B cell (primary cell): ENCODE measurements at places on chromosomes 12 and 14.

DNA sequence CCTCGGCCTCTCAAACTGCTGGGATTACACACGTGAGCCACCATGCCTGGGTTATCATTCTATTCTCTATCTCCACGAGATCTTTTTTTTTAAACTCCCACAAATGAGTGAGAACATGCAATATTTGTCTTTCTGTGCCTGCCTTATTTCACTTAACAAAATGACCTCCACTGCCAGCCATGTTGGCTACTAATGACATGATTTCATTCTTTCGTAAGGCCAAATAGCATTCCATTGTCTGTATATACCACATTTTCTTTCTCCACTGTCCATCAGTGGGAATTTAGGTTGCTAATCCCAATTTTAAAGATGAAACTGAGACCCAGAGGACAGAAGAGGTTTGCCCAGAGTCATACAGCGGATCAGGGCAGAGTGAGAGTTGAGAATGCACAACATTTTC lies 10.9 kb upstream of the TRPV4 start:
- no peak for DNase-seq

- DNase-seq: no peak
These were observed 17.6 kb downstream of the DUSP6 start for GRCh38 chr12:89334548-89335169.

DNA sequence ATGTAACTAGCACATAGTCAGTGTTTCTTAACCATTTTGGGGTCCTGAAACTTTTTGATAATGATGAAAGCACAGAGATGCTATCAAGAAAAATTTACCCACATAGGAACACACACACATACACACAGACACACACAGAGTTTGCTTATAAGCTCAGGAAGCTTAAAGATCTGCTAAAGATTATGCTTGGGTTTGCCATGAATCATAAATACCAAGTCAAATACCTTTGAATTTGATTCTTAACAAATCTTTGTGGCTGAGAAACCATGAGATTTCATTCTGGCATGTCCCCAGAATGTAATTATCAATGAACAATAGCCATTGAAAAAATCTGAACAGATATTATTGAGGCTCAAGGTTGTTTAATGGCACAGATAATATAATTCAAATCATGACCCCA lies 89.2 kb downstream of the NTS start:
- DNase-seq: no peak

- no peak for DNase-seq
These were observed 15.0 kb downstream of the TECPR2 start for GRCh38 chr14:102377696-102378095.

DNA sequence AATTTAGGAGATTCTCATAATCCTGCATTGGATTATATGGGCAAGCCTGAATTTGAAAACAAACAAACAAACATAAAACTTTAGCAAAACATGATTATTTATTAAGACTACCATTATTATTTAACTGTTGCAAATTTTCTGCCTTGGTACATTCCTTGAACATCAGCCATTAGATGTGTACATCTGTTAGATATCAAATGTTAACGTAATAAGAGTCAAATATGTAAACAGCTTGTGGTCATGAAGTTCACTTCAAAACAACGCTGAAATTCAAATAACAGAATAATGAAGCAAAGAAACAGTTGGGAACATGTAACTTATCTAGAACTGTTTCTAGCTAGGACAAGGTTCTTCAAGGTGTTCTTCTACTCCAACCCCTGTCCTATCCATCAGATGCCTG lies 14.3 kb upstream of the TMX1 start:
- no peak for DNase-seq

GRCh38 chr12:109679501-109680263 lies 33.9 kb upstream of the FAM222A start:
- DNase-seq: no peak

DNA sequence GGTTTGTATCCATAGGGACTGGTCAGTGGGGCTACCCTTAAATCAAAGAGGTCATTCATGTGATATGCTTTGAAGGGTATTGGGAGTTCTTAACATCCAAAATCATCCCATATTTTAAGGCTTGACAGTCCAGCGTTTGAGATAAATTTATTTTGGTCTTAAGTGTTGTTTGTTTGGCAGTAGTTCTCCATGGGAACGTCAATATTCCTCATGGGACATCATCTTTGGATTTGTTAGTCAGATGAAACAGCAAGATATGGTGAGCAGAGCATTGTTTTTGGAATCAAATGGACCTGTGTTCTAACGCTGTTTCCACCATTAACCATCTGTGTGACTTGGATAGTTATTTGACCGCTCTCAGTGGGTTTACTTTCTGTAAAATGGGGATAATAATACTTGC lies 45.9 kb upstream of the GSG1 start:
- DNase-seq: no peak

GRCh38 chr12:110229409-110229808 lies 51.6 kb upstream of the ATP2A2 start:
- no peak for DNase-seq

- DNase-seq: no peak
These were observed 36.0 kb upstream of the GNPNAT1 start for GRCh38 chr14:52827426-52827825.

DNA sequence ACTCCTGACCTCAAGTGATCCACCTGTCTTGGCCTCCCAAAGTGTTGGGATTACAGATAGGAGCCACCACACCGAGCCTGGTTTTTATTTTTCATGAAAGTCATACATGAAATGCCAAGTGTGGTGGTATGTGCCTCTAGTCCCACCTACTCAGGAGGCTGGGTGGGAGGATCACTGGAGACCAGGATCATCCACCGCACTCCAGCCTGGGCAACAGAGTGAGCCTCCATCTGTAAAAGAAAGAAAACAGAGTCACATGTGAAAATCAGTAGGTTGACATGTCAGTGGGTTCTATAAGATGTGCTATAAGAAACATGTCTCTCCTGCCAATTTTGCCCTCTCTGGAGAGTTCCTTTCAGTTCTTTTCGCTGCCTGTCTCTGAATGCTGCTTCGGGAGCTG lies 28.2 kb downstream of the ANKRD9 start:
- DNase-seq: no peak

DNA sequence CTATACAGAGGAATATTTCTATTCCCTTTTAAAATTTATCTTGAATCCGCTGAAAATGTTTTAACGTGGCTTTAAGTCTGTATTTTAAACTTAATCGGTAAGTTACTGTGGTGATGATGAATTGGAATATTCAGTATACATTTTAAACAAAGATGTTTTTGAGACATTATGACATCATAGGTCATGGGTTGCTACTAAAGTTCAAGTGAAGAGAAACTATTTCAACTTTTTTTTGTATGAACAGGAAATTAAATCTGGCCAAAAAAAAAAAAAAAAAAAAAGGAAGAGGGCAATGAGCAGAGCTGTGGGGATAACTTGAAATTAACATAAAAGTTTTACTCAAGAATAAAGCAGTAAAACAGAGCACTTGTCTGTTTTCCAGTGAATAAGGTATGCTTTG lies 109.0 kb downstream of the PLEKHA5 start:
- DNase-seq: no peak

DNA sequence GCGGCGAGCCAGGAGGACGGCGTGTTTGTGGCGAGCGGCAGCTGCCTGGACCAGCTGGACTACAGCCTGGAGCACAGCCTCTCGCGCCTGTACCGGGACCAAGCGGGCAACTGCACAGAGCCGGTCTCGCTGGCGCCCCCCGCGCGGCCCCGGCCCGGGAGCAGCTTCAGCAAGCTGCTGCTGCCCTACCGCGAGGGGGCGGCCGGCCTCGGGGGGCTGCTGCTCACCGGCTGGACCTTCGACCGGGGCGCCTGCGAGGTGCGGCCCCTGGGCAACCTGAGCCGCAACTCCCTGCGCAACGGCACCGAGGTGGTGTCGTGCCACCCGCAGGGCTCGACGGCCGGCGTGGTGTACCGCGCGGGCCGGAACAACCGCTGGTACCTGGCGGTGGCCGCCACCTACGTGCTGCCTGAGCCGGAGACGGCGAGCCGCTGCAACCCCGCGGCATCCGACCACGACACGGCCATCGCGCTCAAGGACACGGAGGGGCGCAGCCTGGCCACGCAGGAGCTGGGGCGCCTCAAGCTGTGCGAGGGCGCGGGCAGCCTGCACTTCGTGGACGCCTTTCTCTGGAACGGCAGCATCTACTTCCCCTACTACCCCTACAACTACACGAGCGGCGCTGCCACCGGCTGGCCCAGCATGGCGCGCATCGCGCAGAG lies 873 bp downstream of the PLXNC1 start:
- peak; percentile 87 for DNase-seq

DNA sequence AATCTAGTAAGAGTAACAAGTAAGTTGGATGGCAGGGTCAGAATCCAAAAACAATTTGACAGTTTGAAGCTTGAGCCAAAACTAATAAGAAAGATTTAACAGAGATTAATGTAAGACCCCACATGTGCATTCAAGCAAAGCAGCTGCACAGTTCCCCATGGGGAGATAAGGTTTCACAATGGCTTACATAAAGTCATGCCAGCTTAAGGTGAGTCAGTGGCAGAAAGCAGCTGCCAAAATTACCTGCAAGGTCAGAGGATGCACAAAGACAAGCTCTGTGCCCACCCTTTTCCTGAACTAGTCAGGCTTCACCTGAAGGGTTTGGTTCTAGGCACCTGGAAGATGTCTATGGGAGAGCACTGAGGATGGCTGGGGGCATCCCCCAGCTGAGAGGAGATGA lies 36.6 kb upstream of the KRT77 start:
- DNase-seq: no peak
